Effector memory CD8-positive, alpha-beta T cell (primary cell): ENCODE measurements at places on chromosomes 6 and 20.

DNA sequence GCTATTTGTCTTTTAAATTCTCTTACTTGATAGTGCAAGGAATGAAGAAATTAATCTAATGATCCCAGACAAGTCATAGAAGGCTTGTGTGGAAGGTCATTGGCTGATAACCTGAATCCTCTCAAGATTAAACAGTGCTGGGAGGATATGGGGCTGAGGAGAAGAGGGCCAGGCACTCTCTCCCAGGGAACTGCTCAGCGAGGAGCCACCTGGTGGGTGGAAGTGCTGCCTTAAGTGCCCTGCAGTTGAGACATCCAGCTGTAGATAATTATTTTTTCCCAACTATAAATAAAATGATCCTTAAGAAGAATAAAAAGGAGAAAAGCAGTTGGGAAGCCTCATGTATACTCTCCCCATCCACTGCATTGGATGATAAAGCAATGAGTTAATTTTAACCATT is 47.9 kb downstream of the BTBD3 start:
- no peaks in the 10 kb centered on the region for H3K36me3 ChIP-seq
- no peak overlapping the region for H3K27ac ChIP-seq
- no peaks in the 10 kb centered on the region for H3K27me3 ChIP-seq
- DNase-seq, result no peak
- H3K4me1 ChIP-seq, result no peaks in the 10 kb centered on the region

DNA sequence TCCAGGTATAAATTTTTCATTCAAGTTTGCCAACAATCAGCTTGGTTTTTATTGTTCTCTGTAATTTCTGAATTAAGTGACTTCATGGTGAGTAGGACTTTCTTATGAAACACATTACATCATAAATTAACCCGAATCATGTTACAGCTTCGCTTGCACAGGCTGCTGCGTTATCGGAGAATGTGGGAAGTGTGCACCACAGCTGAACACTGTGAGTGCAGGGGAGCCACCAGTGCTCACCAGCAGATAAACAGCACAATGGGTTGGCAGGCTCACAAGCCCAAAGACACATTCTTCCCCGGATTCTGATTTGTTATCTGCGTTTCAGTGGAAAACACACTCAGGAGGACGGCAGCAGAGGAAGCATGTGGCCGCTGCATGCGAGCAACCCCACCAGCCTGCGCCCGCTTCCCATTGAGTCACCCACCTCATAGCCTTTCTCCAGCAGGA is 121.1 kb downstream of the GMDS start:
- DNase-seq, result no peak
- peaks cover 3% of the 10 kb centered on the region for H3K36me3 ChIP-seq
- no peak overlapping the region for H3K27ac ChIP-seq
- no peak overlapping the region for H3K4me3 ChIP-seq

DNA sequence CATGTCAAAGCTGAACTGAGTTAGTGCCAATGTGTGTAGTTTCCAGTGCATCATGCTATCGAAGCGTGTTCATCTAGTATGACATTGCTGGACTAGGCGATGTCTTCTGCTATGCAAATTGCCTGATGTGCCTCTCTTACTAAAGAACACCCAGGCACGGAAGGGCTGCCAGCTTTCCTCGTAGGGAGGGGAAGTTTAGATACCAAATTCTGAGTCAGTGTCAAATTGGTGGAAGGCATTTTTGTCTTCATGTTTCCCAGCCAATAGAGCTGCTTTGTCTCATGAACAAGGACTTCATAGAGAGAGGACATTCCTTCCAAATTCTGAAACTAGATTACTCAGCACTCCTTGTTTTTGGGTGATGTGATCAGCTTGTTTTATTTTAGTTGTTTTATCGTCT is 320.1 kb downstream of the BTBD3 start:
- no peak overlapping the region for H3K27ac ChIP-seq
- no peak overlapping the region for H3K4me3 ChIP-seq
- H3K4me1 ChIP-seq, result no peaks in the 10 kb centered on the region
- no peaks in the 10 kb centered on the region for H3K36me3 ChIP-seq
- no peak for DNase-seq
- no peaks in the 10 kb centered on the region for H3K27me3 ChIP-seq

DNA sequence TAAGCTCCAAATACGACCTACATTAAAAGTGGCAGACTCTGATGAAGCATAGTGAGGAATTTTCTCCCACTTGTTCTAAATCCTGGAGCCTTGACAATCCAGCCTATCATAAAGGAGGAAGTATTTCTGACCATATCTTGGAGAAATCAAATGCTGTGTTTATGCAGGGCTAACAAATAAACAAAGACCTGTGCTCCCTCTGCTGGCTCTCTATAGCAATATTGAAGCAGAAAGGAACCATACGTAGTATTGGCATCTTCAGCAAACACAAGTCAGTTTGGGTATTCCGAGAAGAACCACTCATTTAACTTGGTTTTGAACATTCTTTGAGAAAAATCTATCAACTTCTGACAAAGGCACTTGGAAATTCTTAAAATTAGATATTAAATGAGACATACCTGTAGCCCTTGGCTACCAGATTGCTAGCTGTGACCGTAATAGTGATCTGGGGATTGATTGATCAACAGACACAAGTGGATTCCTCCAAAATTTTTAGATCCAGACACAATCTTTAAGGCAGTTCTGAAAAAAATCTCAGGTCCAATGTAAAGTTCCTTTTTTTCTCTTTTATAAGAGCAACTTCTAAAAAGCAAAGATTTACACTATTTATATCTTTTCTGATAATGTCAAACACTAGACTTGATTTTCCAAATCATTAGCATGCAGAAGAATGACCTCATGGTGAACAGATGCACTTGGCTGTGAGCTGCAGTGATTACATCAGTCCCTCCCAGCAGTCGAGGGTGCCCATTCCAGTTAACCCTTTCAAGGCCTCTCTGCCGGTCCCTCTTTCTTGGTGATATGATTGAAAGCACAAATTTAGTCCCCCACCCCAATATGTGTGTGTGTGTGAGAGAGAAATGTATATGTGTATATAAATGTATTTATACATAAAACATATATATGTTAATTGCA is 40.2 kb downstream of the INSM1 start:
- H3K27me3 ChIP-seq, result no peaks in the 10 kb centered on the region
- H3K27ac ChIP-seq, result no peak overlapping the region
- peaks cover 3% of the 10 kb centered on the region for H3K36me3 ChIP-seq
- no peaks in the 10 kb centered on the region for H3K4me1 ChIP-seq

- no peak overlapping the region for H3K4me3 ChIP-seq
- H3K27ac ChIP-seq, result peak overlapping the region; percentile 86
- peaks cover 35% of the 10 kb centered on the region for H3K36me3 ChIP-seq
- no peak for DNase-seq
- no peaks in the 10 kb centered on the region for H3K27me3 ChIP-seq
Observed at GRCh38 chr20:51391926-51392325, 150.6 kb downstream of the NFATC2 start.

GRCh38 chr20:60147004-60147403 is 188.8 kb downstream of the CDH26 start:
- no peak overlapping the region for H3K4me3 ChIP-seq
- no peaks in the 10 kb centered on the region for H3K4me1 ChIP-seq
- no peaks in the 10 kb centered on the region for H3K27me3 ChIP-seq
- DNase-seq, result no peak

GRCh38 chr20:43458422-43458924 is 777 bp downstream of the SRSF6 start:
- peak overlapping the region; percentile 98 for H3K27ac ChIP-seq
- DNase-seq, result no peak
- peaks cover 25% of the 10 kb centered on the region for H3K27me3 ChIP-seq

DNA sequence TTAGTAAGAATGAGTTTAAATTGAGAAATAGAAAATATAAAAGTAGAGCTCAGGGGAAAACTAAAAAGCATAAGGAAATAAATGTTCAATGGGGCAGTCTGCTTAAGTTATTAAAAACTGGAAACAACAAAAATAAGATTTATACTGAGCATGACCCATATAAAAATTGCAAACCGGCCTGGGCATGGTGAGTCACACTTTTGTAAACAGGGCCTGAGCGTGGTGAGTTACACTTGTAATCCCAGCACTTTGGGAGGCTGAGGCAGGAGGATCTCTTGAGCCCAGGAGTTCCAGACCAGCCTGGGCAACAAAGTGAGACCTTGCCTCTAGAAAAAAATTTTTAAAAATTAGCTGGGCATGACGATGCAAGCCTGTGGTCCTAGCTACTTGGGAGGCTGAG is 74.6 kb downstream of the TMEM244 start:
- H3K27ac ChIP-seq, result no peak overlapping the region
- H3K4me3 ChIP-seq, result no peak overlapping the region
- no peaks in the 10 kb centered on the region for H3K36me3 ChIP-seq
- no peaks in the 10 kb centered on the region for H3K27me3 ChIP-seq
- H3K4me1 ChIP-seq, result no peaks in the 10 kb centered on the region

DNA sequence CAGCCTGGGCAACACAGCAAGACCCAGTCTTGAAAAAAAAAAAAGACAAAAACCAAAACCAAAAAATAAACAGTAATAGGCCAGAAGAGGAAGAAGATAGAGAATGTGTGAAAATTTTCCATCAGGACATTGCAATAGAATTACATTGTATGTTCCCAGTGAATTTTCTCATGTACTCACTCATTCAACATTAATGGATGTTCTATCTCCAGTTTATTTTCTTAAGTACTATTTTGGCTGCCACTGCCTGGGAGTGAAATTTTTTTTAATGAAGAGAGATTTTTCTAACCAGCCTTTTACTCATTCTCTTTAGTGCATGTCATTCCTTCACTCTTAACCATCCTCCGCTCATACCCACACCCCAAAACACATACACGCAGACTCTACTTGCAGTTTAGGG is 282.8 kb downstream of the ALDH8A1 start:
- peaks cover 6% of the 10 kb centered on the region for H3K27me3 ChIP-seq
- no peaks in the 10 kb centered on the region for H3K4me1 ChIP-seq
- H3K4me3 ChIP-seq, result no peak overlapping the region
- H3K36me3 ChIP-seq, result no peaks in the 10 kb centered on the region
- no peak for DNase-seq

GRCh38 chr20:62551407-62552323 is 75.9 kb upstream of the GATA5 start:
- H3K4me1 ChIP-seq, result peaks cover 5% of the 10 kb centered on the region
- peaks cover 93% of the 10 kb centered on the region for H3K27me3 ChIP-seq
- no peak for DNase-seq
- peaks cover 6% of the 10 kb centered on the region for H3K36me3 ChIP-seq
- H3K27ac ChIP-seq, result no peak overlapping the region

GRCh38 chr6:124968401-124968800 is 6.2 kb downstream of the RNF217 start:
- peaks cover 3% of the 10 kb centered on the region for H3K27me3 ChIP-seq
- no peaks in the 10 kb centered on the region for H3K36me3 ChIP-seq
- no peak for DNase-seq
- H3K27ac ChIP-seq, result no peak overlapping the region

DNA sequence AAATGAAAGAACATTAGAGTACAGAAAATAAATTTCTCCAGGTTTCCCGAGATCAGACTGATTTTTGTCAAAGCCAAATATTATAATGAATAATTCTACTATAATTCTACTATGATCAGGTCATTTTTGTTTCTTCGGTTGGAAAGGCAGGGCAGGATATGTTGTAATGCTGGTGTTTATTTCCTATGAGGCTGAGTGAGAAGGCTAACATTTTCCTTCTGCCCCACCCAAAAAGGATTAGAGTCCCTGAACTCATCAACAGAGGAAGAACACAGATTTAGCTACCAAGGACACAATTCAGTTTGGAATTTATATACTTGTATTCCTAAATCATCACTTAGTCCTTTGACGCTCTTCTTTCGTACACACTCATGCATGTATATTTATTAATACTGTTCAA is 318.9 kb downstream of the SYNE1 start:
- peaks cover 50% of the 10 kb centered on the region for H3K36me3 ChIP-seq
- H3K27me3 ChIP-seq, result no peaks in the 10 kb centered on the region
- DNase-seq, result no peak
- H3K27ac ChIP-seq, result peak overlapping the region; percentile 64
- H3K4me3 ChIP-seq, result no peak overlapping the region
- H3K4me1 ChIP-seq, result no peaks in the 10 kb centered on the region

GRCh38 chr6:33373960-33374910 is 17.4 kb upstream of the KIFC1 start:
- peaks cover 9% of the 10 kb centered on the region for H3K4me1 ChIP-seq
- H3K27ac ChIP-seq, result peak overlapping the region; percentile 92
- no peaks in the 10 kb centered on the region for H3K27me3 ChIP-seq
- peak overlapping the region; percentile 22 for H3K4me3 ChIP-seq
- peaks cover 4% of the 10 kb centered on the region for H3K36me3 ChIP-seq
- no peak for DNase-seq

DNA sequence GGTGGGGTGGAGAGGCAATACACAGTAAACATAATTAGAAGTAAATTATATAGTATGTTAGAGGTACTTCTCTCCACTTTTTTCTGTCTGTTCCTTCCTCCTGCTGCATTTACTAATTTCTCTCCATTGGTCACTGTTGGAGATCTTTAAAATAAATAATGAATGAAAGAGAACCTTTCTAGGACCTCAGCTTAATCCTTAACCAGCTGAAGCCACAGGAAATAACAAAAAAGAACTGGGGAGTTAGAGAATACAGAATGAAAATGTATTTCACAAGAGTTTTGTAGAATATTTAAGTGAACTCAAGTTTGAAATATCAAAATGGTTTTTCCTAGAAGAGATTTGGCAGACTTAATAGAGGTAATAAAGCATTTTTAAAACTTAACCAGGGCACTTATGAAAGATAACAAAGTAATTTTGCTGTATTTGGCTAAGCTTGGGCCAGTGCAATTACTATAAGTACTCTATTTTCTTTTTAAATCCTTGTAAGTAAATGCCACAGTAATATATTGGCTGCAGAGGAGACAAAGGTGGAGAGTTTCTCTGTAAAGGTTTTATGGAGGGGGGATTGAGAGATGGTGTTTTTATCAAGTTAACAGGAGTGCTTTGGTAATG is 405.0 kb downstream of the CDKAL1 start:
- H3K4me3 ChIP-seq, result no peak overlapping the region
- H3K36me3 ChIP-seq, result peaks cover 3% of the 10 kb centered on the region
- H3K27ac ChIP-seq, result no peak overlapping the region
- no peak for DNase-seq
- no peaks in the 10 kb centered on the region for H3K27me3 ChIP-seq

GRCh38 chr6:43812850-43813578 is 43.0 kb downstream of the VEGFA start:
- H3K27ac ChIP-seq, result peak overlapping the region; percentile 92
- DNase-seq, result peak; percentile 11
- H3K36me3 ChIP-seq, result peaks cover 7% of the 10 kb centered on the region
- H3K27me3 ChIP-seq, result peaks cover 17% of the 10 kb centered on the region
- H3K4me3 ChIP-seq, result peak overlapping the region; percentile 66
- peaks cover 15% of the 10 kb centered on the region for H3K4me1 ChIP-seq

DNA sequence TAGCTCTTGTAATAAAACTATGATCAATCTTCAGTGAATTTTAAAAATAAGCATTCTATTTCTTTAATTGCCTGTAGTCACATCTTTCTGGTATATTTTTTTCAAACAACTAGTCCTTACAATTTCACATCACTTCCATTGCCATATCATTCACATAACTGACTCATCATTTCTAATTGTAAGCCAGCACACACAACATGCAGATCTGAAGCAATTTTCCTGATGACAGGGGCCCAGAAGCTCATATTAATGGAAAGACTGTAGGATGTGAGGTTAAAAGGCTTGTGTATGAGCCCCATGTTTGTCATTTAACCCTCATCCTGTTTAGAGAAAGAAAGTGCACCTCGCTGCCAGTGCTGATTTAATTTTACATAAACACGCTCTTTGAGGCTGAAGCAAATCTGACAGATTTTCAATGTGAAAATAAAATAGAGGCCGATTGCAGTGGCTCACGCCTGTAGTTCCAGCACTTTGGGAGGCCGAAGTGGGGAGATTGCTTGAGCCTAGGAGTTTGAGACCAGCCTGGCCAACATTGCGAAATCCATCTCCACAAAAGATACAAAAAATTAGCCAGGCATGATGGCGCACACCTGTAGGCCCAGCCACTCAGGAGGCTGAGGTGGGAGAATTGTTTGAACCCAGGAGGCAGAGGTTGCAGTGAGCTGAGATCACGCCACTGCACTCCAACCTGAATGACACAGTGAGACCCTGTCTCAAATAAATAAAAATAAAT is 40.1 kb upstream of the LTV1 start:
- DNase-seq, result no peak
- H3K4me3 ChIP-seq, result no peak overlapping the region
- no peaks in the 10 kb centered on the region for H3K27me3 ChIP-seq
- peak overlapping the region; percentile 33 for H3K27ac ChIP-seq
- H3K36me3 ChIP-seq, result peaks cover 29% of the 10 kb centered on the region
